HT-29 (cell line): ENCODE measurements at places on chromosomes 6 and 20. TPM values are rescaled to one million over a fixed set of nuclear protein-coding genes. Genes with fewer than 3 reads are reported as not detected.
A peak's percentile ranks its signal among the peaks of the same experiment; 100 is the strongest.

- DNase-seq, result no peak
These were observed 328.4 kb downstream of the DHX35 start for GRCh38 chr20:39290575-39290974.

- no peak for DNase-seq
These were observed 149.8 kb upstream of the AKIRIN2 start for GRCh38 chr6:87851674-87852299.

DNA sequence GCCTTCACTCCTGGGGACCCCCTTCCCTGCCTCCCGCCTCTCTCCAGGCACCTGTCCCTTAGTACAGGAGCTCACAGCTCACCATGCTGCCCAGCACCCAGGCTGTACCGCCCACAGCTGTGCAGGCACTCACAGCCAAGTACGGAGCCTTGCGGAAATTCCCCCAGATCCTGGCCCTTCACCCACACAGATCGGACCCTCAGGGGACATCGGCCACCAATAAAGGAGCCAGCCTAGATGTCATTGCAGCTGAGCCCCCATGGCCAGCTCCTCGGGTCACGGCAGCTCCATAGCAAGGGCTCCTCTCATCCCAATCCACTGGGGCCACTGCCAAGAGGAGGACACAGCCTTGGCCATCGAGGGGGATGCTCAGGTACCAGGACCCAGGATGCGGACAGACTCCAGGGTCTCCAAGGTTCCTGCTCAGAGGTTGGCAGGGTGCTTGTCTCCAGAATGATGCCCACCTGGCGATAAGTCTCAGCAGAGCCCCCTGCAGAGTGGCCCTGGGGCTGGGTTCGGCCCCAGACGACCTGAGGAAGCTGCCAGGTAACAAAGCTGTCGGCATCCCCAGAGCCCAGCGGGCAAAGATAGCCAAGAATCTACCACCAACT is 82.3 kb downstream of the YTHDF1 start:
- no peak for DNase-seq

- no peak for DNase-seq
These were observed 646 bp downstream of the HEY2 start for GRCh38 chr6:125749865-125750691.

- no peak for DNase-seq
These were observed 154.3 kb downstream of the ANKRD60 start for GRCh38 chr20:58073945-58074856.

GRCh38 chr6:166165558-166166313 is 1.9 kb downstream of the TBXT start:
- DNase-seq, result no peak

- DNase-seq, result no peak
These were observed 62.5 kb downstream of the BMP7 start for GRCh38 chr20:57203986-57204385.

DNA sequence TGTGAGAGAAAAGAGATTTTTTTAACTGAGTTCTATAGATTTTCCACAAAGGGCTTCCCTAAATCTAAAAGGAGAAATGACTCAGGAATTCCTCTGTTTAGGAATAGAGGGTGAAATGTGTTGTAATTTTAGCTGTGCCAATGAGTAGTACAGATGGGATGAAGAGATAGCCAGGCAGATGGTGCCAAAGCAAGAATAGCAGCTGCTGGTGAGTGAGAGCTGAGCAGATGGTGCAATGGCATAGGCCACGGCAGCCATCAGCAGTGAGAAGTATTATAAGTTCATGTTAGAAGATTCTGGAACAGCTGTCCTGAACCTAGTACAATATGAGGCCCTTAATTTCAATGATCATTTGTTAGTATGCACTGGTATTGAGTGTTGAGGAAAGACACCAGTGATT is 40.2 kb upstream of the CRISP1 start:
- no peak for DNase-seq

DNA sequence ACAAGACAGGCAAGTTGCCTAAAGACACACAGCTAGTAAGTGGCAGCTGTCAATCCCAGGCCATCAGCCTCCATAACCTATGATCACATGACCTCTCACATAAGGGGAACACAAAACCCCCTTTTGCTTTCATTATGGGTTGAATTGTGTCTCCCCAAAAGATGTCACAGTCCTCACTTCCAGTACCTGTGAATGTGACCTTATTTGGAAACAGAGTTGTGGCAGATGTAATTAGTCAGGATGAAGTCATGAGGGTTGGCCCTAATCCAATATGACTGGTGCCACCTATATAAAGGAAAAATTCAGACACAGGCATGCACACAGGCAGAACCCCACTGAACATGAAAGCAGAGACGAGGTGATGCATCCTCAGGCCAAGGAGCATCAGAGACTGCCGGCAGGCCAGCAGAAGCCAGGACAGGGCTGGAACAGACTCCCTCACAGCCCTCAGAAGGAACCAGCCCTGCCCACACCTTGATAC is 33.6 kb downstream of the GFOD1 start:
- DNase-seq, result peak; percentile 61

DNA sequence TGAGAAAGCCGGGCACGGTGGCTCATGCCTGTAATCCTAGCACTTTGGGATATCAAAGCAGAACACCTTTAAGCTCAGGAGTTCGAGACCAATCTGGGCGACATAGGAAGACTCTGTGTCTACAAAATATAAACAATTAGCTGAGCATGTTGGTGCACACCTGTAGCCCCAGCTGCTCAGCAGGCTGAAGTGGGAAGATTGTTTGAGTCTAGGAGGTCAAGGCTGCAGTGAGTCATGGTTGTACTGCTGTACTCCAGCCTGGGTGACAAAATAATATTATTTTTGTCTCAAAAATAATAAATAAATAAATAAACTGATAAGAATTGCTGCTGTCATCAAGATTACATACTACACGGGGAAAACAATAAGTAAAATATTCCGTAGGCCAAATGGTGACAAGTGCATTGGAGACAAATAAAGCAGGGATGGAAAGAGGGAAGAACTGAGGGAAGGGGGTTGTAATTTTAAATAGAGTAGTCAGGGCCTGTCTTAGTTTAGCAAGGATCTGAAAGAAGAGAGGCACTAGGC is 14.0 kb upstream of the TOP1 start:
- DNase-seq, result no peak

DNA sequence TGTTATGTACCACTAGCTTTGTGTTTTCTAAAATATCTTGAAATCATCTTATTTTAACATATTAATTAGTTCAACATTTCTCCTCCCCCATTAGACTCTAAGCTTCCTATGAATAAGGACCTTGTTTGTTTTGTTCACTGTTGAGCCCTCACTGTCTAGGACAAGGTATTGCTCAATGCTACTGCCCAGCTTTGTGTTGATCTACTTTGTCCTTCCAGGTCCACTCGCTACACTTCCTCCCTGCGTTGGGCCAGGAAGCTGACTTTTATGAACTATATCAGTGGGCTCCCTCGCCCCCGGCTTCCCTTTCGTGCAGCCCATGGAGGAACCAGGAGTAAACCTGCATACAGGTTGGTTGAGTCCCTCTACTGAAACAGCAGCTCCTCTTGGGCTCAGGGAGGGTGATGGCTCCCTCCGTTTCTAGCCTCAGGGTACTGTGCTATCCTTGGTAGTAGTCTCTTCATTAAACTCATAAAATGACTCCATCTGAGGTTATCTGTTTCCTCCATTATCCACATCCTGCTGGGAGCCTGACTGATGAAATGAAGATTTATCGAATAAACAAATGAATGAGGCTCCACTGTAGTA is 272.5 kb downstream of the CLIC5 start:
- DNase-seq, result no peak

The C20orf144 gene
- total RNA-seq, result 0.15 TPM in 1 of 2 replicates, not detected in the other

The DNMT3B gene
- 2.4 and 3.0 TPM in 2 replicates for total RNA-seq

The PGC gene
- total RNA-seq, result 0.20 and 0.26 TPM in 2 replicates

The NSFL1C gene
- 38.6 and 39.9 TPM in 2 replicates for total RNA-seq
